ENCODE measurements at places on chromosomes 12 and 14.

DNA sequence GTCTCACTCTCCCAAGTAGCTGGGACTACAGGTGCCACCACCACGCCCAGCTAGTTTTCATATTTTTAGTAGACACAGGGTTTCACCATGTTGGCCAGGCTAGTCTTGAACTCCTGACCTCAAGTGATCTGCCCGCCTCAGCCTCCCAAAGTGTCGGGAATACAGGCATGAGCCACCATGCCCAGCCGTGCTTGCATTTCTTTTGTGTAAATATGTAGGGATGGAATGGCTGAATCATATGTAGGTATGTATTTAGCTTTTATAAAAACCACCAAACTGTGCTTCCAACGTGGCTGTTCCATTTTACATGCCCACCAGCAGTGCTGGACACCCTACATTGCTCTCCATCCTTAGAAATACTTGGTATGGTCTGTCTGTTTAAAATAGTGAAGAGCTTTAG lies 32.8 kb upstream of the CLMN start:
- no peak for DNase-seq

- DNase-seq, result no peak
These were observed 174.0 kb downstream of the ASCL4 start for GRCh38 chr12:107948391-107948945.

DNA sequence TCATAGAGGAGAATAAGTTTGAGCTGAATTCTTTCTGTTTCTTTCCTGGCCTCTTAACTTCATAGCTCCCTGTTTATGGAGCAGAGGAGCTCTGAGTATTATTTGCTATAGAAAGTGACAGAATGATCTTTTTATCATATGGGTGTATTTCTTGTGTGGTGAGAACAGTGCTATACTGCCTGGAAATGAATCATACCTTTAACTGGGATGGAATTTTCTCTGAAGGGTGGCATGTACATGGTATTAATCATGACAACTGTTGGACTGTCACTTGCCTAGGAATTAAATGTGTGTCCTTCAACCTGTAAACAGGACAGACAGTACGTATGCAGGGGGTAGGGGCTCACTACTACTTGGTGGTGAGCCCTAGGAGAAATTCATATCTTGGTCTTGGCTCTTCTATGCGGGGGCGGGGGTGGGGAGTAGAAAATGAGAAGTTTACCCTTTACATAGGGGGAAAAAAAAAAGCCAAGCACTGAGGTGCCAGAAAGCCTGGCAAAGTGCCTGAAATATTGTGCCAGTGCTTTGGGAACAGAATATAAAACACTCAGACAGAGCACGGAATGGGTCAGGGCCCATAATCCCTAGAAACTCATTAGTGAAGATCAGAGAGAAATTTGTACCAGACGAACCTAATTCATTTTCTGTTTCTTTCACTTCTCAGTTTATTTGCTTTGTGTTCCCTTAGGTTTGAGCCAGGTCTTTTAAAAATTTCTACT lies 33.8 kb downstream of the ARMH4 start:
- no peak for DNase-seq

DNA sequence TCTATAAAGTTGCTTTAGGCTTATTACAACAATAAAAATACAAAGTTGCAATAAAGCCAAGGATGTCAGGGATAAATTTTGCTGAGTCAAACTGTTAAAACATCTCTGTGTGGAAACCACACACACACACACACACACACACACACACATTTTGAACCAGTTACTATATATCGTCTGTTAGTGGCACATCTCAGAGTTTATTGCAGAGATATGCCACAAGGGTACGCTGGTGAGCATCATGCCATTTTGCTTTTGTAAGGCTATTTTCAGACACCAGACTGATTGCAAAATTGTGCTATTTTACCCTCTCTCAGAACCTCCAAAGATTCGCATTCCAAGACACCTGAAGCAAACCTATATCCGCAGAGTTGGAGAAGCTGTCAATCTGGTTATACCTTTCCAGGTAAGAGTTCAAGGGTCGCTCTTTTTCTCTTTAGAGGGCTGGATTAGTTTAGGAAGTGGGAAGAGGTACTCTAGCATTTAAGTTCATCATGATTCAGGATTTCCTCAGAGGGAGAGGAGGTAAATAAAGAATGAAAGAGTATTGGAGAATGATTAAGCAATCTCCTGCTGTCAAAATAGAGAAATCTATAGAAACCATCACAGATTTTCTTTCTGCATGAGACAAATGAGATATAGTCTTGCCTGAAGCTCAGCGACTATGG lies 27.3 kb upstream of the CHPT1 start:
- no peak for DNase-seq

DNA sequence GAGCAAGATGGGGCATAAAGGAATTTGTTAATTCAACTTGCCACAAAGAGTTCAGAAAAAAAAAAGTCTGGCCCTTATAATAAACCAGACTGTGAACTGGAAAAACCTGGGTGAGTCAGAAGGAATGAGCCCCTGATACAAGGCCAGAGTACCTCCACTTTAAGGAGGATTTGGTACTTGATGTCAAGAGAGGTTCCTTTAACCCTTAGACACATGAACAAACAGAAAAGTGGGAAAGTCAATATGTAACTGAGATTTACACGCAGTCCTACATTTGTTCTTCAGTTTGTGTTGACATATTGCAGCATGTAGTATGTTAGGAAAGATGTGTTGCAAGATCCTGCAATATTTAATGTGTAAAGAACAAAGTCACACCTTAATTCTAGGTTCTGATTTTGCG lies 14.2 kb upstream of the SLC38A4 start:
- no peak for DNase-seq

DNA sequence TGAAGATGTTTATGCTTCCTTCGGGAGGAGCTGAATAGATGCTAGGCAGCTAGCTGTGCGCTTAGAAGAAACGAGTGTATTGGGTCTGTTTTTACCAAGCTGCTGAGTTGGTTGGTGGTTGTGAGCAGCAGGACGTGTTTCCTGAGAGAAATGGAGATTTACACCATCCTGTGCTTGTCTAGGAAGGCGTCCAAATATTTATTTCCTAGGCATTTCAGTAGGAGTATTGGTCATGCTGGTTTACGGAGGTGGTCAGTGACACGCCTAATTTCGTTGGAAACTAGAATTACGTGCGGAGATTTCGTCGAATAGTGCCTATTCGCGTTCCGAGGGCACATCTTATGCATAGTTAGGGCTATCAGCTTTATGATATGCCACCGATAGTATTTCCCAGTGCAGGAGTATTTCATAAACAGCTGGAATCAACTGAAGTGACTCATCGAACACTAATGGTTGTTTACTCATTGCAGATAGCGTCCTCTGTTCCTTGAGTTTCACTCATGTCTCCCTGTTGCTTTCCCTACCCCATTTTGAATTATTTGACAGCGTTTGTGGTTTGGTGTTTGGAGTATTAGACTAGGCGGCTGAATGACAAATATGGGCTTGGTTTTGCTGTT lies 780 bp downstream of the TBC1D15 start:
- no peak for DNase-seq

- no peak for DNase-seq
These were observed 11.2 kb downstream of the TTC9 start for GRCh38 chr14:70652871-70653270.

DNA sequence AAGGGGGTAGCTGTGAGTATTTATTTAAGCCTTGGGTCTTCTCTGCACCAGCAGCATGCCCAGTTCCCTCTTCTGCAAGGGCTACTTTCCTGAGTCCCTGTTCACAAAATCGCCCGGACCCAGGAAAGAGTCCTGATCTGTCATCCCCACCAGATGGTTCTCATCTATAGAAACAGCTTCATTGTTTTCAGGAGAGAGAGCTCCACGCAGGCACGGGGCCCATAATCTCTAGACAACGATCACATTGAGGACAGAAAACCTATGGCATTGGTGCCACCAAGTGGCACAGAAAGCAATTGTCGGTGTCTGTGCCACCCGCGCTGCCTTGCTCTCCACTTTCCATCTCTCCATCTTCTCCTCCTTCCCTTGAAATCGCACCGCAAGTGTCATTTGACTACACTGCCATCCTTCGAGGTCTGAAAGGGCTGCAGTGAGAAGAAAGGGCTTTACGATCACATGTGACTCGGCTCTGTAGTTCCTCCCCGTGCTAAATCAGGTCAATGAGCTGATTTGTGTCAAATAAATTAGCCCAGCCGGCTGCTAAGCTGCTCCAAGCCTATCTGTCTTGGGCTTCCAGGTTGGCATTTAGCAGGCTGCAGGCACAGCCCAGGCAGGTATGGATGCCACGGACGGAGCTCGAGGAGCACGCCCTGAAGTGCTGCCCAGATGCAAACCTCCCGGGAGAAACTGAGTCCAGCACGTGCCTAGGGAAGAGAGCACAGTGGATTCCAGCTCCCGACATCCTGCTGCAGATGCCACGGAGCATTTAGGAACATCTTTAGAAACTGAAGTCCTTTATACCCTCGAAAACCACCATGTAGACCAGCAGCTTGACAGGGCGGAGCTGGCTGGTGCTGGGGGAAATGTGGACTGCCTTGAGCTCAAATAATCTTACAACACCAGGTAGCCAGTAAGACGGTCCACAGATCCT lies 28.8 kb downstream of the SPRING1 start:
- DNase-seq, result no peak

GRCh38 chr12:87846045-87846444 lies 183.2 kb downstream of the C12orf50 start:
- DNase-seq, result no peak

DNA sequence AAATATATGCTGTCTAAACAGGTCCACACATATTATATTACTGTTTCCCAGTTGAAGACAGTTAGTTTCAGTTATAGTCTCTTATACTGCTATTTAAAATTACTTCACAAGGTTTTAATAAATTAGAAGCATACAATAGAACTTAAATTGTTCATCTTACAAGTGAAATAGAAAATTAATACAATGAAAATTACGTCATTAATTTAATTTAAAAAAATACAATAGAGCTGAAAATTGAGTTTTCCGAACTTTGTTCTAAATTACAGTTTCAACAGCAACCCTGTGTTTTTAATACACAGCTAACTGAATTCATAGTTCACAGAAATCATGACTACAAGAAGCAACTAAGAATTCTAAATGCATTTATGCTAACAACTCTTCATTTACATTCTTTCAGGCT lies 525.7 kb upstream of the FOXG1 start:
- no peak for DNase-seq

GRCh38 chr12:121397521-121397920 lies 2.4 kb upstream of the RNF34 start:
- DNase-seq, result no peak

GRCh38 chr12:24911271-24911791 lies 37.6 kb downstream of the BCAT1 start:
- DNase-seq, result no peak

DNA sequence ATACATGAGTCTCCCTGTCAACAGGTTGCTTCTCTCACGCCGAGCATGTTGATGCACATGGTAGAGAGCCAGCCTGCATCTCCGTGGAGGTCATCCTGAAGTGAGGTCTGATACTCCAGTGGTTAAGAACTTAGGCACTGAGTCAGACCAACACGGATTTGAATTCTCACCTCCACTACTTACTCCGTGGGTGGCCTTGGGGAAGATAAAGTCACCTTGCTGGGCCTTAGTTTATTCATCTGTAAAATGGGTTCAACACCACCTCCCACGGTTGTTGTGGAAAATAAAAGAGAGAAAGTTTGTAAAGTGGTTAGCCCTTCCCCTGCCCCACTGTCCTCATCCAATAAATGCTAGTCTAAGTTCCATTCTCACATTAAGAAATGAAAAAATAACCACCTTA lies 408.9 kb downstream of the MED13L start:
- no peak for DNase-seq

DNA sequence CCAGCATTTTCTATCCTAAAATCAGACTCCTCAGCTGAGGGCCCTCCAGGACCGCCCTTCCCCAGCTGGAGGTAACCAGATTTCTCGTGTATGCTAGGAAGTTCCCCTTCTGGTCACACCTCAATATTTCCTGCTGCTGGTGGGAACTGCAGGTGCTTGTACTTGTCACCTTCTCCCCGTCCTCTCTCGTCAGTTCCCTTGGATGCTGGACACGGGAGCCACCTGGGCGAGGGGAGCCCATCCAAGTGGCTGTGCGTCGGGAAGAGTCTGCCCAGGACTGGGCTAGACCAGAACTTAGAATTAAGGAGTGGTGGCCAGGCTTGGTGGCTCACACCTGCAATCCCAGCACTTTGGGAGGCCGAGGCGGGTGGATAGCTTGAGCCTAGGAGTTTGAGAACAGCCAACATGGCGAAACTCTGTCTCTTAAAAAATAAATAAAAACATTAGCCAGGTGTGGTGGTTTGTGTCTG lies 23.2 kb upstream of the KIF26A start:
- no peak for DNase-seq

GRCh38 chr14:67515386-67516079 lies 17.6 kb upstream of the PLEKHH1 start:
- peak; percentile 12 for DNase-seq

DNA sequence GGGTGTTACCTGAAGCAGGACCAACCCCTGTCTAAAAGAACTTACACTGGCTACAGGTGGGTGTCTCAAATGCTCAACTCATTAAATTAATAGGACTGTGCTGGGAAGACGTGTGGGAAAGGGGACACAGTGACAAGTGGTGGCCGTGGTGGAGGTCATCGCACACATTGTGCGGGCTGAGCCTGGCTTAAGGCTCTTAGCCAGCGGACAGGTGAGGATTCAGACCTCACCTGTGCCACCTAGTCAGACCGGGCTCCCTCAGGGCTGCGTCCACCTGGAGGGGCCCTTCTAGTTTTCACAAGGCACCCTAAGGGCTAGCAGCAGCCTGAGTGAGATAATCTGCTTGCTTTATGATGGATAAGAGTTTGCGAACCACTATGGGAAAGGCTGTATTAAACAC lies 125.2 kb upstream of the FKBP4 start:
- no peak for DNase-seq

DNA sequence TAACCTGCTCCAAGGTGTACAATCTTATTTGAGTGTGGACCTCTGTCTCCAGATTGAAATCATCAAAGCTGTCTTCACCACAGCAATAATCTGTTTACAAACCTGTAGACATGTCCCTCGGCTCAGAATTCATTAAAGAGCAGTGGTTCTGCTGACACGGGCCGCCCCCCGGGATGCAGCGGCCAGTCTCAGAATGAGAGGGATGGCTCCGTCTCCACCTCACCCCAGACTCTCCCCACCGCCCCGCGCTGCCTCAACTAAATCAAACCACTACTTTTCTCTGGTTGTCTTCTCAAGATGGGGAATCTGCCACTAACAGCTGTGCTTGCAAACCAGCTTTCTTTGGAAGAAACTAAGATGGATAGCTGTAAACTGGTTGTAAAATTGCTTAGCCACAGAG lies 56.2 kb downstream of the SLC15A4 start:
- DNase-seq, result no peak

DNA sequence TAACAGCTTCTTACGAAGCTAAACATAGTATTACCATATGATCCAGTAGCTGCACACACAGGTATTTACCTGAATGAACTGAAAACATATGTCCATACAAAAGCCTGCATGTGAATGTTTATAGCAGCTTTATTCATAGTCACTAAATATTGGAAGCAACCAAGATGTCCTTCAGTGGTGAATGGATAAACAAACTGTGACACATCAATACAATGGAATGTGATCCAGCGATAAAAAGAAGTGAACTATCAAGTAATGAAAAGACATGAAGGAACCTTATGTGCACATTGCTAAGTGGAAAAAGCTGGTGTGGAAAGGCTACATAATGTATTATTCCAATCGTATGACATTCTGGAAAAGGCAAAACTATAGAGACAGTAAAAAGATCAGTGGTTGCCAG lies 38.1 kb upstream of the JDP2 start:
- no peak for DNase-seq

All from NK-92 treated with Interleukin-12 subunit alpha and Interleukin-12 subunit beta, amount 100 ng/mL, for 24 hours (cell line).